Esophagus squamous epithelium (tissue), 5 donors: ENCODE measurements at places on chromosomes 3 and 15.
A peak's percentile ranks its signal among the peaks of the same experiment; 100 is the strongest.

DNA sequence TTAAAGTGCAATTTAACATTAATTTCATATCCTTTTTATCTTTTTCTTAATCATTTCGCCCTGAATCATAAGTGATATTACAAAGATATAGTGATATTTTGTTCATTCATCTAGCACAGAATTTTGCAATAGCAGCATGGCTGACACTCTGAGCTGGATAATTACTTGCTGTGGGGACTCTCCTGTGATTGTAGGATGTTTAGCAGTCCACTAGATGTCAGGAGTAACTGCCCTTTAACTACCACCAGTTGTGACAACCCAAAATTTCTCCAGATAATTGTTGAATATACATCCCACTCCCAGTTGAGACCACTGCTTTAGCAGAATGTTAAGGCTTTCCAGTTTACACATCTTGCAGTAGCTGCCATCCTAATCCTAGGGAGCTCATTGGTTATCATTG lies 196.8 kb upstream of the MBNL1 start:
- DNase-seq: no peak

DNA sequence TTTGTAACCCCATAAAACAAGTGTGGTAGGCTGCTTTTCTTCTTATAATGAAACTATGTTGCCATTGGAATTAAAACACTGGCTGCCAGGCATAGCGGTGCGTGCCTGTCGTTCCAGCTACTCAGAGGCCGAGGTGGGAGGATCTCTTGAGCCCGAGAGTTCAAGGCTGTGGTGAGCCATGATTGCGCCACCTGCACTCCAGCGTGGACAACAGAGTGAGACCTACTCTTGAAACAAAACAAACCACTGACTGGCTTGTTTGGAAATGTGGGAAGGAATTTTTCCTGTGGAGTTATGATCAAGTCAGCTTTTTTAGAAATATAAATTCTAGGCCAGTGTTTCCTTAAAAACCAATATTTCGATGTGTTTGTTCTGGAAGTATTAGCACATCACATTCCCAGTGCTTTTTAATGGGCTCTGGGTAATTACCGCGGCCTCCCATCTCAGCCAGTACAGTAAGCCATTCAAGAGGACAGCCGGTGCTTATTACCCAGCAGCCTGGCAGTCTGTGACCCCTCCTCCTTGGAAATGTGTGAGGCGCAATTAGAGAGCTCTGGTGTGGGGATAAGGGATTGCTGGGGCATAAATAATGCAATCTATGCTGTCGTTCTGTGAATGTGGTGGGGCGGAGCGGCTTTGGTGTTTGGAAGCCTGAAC lies 58.3 kb upstream of the TRAK1 start:
- no peak for DNase-seq

GRCh38 chr3:171393032-171393744 lies 67.0 kb downstream of the TNIK start:
- DNase-seq: no peak

- no peak for DNase-seq
These were observed 1.0 kb downstream of the ANP32A start for GRCh38 chr15:68819495-68820294.

DNA sequence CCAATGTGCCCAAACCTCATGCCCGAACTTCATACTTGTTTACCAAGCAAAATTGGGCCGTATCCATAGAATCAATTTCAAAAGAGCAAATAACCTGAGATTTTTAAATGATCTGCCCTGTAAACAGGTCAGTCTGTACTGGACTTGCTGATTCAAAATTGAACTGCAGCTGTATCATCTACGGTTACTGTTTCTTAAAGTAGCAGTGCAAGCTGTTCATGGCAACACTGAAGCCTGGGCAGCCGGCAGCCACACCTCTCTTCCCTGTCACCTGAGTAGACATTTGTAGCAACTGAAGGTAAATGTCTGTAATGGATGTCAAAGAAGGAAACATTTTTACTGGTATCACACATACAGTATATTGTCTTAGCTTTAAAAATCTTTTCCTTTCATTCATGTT lies 10.6 kb downstream of the EIF4E3 start:
- no peak for DNase-seq

DNA sequence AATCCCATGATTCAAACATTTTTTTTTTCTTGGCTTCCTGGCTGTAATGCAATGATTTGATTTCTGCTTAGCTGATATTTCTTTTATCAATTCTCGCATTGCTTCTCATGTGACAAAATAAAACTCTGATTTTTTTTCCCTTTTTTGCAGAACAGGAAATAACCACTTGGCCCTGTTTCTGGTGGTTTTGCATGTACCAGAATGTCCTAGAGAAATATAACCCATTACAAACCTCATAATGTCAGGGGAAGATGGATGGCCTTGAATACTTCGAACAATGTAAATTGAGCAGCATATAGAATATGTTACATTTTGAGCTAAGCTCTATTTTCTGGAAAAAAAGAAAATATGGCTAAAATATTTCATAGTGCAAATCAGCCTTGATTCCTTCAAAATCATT lies 275.6 kb downstream of the RAP2B start:
- DNase-seq: no peak

GRCh38 chr3:143750841-143751240 lies 97.4 kb downstream of the SLC9A9 start:
- no peak for DNase-seq

DNA sequence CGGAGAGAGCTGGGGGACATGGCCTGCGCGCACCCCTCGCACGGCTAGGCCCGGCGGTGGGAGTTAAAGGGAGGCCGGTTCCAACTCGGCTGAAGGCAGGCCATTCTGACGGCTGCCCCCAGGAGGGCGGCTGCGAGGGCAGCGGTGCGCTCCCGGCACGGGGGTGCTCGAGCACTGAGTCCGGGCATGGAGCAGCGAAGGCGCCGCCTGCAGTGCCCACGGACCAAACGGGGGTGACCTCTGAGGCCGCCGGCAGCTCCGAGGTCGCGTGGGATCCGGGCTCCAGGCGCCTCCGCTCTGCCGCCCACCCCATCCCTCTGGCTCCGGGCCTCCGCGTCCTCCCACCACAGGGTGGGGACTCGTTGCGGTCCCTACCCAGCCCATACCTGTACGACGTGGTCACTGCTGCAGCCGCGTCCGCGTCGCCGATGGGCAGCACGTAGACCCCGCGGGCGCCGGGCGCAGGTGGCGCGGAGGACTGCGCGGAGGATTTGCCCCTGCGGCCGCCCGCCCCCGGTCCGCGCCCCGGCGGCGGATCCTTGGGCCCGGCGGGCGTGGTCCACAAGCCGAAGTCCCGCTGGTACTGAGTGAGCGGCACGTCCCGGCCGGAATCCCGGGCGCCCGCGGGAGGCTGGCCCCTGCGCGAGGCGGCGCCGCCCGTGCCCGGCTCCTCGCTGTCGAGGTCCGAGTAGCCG lies 469 bp downstream of the MAP6D1 start:
- DNase-seq: no peak

- DNase-seq: no peak
These were observed 282.8 kb downstream of the TLE3 start for GRCh38 chr15:69814932-69815331.

GRCh38 chr3:153614140-153614539 lies 452.1 kb downstream of the RAP2B start:
- DNase-seq: no peak

GRCh38 chr3:127580327-127581060 lies 10.0 kb downstream of the TPRA1 start:
- DNase-seq: no peak

DNA sequence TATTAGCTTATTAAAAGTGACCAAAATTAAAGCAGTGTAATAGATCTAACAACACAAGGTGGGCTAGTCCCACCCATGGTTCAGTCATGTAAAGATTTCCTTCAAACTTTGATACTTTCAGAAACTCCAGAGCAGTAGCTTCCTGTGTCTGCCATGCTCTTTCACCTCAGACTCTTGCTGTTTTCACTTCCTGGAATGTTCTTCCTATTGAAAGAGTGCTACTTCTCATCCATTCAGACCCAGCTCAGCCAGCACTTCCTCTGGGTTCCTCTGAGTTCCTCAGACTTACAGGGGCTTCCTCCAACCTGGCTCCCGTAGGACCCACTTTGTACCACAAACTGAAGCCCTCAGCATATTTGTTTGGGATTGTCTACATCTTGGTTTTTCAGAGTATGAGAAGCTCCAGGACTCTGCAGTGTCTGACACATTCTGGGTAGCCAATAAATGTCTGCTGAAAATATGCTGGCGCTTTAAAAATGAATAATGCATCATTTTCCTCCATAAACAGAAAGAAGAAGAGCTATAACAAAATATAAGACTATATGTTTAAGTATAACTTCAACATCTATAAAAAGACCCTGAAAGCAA lies 18.0 kb downstream of the NCEH1 start:
- no peak for DNase-seq

DNA sequence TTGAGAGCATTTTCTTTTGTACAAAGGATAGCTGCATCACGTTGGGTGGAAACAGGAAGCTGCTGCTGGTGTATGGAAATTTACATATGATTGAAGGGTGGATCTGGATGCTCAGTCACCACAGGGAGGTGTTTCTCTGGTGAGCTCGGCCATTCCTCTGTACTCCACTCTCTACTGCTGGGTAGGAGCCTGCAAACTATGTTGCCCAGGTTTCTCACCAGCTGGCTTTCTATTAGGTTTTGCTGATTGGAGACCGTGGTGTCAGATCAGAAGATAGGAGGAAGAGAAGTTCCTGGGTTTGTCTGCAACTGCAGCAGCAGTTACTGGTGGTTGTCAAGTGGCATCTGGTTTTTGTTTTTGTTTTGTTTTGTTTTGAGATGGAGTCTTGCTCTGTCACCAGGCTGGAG lies 61.7 kb downstream of the TAMM41 start:
- DNase-seq: no peak

DNA sequence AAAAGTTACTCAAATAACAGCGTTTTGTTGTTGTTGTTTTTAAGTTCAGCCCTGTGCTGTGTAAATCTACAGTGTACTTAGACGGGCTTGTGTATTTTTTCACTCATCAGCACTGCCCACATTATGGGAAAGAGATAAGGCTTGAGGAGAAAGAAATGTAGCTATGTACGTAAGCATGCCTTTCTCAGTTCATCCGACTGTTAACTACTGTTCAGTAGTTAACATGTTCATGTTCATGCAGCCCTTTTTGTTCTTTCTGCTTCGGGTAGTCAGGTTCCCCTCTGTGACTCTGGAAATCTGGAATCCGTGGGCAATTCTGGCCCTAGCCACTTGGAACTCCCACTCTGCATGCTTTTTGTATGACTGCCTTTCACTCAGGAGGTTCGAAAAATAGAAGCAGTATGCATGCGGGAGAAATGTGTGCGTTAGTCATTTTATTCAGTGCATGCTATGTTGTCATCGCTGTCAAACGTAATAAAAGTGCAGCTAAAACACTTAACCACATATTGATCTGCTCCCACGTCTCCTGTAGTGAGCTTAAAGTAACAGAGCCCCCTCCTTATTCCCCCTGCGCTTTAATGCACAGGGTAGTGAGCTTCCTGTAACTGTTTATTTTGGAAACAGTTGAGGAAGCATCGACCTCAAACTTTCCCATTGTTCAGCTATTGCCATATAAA lies 283.1 kb upstream of the NR2F2 start:
- DNase-seq: no peak

DNA sequence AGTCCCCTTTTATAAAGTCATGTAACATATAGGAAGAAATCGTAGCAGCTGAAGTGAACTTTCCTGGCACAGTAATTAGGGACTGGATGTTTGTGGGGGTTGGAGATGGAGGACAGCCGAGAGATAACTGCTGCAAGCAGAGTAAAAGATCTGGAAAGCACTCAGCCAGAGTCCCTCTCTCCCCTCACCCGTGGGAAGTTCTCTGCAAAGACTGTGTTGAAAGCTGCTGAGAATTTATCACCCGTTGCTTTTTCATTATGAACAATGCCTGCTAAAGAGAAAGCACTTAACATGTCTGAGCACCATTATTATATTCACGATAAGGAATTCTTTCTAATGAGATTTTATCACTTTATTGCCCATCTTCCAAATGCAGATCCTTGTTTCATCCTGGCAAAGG lies 248.8 kb downstream of the SHOX2 start:
- DNase-seq: no peak

DNA sequence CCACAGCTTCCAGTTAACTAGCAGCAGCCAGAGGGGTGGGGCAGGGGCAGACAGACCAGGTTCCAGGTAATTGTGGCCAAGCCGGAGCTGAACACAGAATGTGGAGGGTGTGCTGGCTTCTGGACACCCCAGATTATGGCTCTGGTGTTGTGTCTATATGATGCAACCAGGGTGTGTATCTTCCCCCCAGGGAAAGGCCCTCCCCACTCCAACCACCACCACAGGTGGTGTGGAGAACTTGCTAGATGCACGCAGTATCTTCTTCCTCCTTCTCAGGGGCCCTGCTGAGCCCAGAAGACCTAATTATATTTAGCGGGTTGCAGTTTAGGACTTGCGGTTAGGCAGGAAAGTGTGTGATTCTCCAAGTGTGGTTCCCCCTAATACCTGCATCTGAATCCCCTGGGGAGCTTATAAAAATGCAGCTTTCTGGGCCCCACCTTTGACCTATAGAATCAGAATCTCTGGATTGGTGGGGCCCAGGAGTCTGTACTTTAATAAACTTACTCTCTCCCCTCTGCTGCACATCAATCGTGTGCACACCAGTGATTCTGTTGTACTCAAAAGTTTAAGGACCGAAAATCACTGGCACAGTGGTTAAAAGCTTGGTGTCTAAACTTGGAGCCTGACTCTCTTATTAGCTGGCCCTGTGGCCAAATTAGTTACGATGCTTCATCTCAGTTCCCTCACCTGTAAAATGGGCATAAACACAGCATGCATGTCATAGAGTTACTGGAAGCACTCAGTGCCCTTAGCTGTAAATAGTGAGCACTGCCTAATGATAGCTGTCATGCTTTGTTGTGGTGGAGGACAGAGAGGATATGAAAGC lies 379.1 kb upstream of the PROK2 start:
- peak; percentile 5 for DNase-seq

- DNase-seq: no peak
These were observed 15.0 kb downstream of the KAT2B start for GRCh38 chr3:20055020-20055775.

GRCh38 chr3:112632596-112632995 lies 8.3 kb downstream of the CCDC80 start:
- no peak for DNase-seq

DNA sequence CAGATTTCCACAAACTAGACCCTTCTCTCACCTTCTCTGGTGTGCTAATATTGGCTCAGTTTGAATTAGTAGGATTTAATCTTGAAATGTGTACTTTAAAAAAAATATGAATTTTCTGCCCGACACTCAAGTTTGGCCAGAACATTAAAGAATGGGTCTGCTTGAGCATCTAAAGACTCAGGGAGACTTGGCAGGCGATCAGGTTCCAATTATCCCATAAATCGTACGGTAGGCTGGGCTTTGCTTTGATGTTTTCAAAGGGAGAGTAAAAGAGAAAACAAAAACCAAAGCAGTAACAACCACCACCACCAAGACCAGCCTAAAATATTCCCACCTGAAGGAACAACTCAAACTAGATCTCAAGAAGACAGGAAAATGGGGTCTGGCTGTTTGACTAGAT lies 230.8 kb downstream of the EBLN2 start:
- DNase-seq: no peak

DNA sequence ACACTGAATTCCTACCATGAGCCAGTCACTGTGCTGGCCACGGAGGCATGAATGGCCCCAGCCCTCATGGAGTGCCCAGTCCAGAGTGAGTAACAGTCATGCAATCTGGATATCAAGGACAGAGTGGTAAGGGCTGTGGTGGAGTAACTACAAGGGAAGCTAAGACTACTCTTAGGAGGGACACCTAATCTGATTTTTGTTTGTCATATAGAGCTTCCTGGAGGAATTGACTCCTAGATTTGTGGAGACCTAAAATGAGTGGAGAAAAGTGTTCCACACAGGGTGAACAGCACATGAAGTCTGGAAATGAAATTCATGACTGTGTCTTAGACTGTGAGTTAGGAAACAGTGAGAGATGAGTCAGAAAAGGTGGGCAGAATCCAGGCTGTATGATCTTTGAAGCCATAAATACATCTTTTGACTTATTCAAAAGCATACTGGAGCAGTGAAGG lies 219.9 kb downstream of the NFKBIZ start:
- DNase-seq: no peak

- no peak for DNase-seq
These were observed 976 bp upstream of the DPPA4 start for GRCh38 chr3:109338322-109338721.
